ENCODE measurements at places on chromosomes 6 and 20.

DNA sequence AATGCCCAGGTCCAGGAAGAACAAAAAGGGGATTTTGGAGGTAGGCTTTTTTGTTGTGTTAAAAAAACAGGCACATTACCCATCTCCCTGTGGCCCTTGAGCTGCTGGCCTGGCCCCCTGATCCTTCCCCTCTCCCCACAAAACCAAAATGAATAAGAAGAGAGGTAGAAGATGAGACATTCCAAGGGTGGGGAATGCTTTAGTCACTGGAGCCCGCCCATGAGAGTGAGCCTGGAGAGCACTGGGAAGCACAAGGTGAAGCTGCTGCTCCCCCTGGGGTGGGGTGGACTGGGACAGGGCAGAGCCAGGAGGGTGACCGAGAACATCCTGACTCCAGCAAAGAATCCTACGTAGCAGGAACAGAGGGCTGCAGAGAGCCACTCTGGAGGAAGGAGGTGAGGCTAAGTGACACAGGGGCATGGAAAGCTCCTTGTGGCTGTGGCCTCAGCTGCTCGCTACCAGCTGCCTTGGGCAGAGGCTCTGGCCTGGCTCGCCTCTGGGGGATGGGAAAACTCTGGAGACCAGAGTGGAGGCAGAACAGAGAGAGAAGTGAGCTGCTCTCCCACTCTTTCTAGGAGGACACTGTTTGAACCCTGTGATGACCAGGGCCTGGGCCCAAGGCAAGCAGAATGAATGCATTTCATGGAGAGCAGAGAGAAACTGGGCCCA, 48.3 kb downstream of the AKAP7 start:
- peak; percentile 19 for DNase-seq

DNA sequence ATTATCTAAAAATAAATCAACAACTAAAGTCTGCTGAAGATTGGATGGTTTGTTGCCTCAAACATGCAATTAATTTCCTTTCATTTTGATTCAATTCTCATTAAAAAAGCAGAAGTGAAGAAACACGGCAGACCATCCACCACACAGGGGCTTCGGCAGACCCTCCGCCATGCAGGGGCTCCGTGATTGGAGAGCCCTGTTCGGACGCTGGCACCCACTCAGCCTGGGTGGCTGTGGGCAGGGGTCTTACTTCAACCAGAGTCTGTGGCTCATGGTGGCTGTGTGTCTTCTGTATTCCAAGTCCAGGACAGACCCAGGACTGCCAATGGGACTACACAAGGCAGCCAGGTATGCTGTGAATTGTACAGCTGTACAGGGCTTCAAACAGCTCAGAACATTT, 86.9 kb upstream of the FRMD1 start:
- no peak for DNase-seq

GRCh38 chr20:1282966-1283365, 16.9 kb downstream of the SNPH start:
- no peak for DNase-seq

DNA sequence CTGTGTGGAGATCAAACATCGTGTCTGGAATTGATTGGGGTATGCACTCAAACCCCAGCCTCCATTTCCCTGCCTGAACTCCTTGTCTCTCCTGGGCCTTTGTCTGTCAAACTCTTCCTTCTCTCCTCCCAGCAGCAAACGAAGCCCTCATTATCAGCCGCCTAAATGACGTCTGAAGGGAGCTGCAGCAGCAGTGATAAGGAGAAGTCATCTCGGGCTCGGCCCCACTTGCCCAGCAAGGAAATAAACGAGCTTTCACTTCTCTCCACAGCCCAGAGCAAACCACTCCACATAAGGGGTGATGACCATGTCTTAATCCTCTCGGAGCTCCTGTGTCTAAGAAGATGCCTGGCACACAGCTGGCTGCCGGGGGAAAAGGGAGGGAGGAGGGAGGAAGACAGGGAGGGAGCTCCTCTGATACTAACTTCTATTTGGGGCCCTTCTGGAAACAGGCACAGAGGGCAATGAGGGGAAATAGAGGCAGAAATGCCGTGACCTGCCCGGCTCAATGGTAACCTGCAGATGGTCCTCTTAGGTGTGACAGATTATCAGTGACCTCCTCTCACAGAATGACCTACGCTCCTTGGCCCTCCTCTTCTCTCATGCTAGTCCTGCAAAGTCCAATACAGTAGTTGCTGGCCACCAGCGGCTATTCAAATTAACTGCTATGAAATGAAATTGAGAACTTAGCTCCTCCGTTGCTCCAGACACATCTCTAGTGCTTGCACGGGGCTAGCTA, 100.4 kb downstream of the PXDC1 start:
- no peak for DNase-seq

GRCh38 chr6:35449287-35449881, 2.8 kb upstream of the FANCE start:
- DNase-seq: peak; percentile 68

DNA sequence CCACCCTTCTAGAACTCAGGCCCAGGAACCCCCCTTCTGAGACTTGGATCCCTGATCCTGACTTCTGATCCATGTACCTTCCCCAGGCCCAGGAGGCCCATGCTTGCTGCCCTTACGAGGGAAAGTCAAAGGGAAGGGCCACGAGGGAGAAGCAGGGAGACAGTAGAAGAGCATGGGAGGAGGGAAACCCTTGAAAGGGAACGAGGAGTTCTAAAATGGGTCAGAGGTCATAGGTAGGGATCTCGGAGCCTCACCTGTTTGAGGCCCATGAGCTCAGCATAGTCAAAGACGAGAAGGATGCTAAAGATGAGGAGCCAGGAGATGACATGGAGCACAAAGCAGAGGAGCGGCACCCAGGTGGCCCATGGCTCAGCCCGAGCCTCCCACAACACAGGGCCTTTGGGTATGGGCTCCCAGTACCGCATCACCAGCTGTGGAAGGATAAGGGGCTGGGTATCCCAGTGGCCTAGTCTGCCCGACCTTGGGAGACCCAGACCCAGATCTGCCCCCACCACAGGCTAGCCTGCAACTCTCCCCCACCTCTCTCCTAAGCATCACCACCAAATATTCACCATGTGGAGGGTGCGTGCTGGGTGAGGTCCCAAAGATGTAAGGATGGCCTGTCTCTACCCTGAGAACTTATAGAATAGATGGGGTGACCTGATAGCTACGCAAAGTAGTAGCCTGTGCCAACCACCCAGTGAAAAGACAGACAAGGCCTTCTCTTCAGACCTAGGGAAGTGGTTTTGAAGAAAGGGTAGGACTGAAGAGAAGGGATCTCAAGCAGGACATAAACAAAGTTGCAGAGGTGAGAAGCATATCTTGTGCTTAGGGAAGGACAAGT, 1.5 kb downstream of the NRM start:
- DNase-seq: no peak
